ENCODE measurements at places on chromosomes 16 and 17.

- no peak for DNase-seq
These were observed 60.3 kb upstream of the FAM20A start for GRCh38 chr17:68661265-68662036.

DNA sequence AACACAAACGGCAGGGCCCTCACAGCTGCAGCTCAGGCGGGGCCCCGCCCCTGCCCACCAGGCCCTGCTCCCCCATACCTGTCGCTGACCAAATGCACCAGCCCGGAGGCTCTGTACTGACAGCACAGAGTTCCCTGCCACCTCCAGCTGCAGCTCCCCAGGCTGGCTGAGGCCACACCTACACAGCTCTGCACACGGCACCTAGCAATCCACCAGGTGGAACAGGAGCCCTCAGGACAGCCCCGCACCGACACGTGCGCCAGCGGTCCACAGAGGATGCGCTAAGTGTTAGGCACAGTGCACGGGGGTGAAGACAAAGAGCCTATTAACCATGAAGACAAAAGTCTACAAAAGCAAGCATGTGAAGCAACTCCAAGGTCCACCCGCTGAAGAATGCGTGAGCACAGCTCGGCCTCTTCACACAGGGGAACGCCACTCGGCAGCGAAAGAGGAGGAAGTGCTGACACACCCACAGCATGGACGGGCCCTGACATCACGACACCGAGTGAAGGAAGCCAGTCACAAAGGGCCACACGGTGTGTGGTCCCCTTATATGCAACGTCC is 5.4 kb downstream of the ZCCHC14 start:
- no peak for DNase-seq

GRCh38 chr17:82215095-82215971 is 2.7 kb upstream of the CCDC57 start:
- DNase-seq, result no peak

- DNase-seq, result no peak
These were observed 2.5 kb downstream of the OR3A1 start for GRCh38 chr17:3295632-3296031.

DNA sequence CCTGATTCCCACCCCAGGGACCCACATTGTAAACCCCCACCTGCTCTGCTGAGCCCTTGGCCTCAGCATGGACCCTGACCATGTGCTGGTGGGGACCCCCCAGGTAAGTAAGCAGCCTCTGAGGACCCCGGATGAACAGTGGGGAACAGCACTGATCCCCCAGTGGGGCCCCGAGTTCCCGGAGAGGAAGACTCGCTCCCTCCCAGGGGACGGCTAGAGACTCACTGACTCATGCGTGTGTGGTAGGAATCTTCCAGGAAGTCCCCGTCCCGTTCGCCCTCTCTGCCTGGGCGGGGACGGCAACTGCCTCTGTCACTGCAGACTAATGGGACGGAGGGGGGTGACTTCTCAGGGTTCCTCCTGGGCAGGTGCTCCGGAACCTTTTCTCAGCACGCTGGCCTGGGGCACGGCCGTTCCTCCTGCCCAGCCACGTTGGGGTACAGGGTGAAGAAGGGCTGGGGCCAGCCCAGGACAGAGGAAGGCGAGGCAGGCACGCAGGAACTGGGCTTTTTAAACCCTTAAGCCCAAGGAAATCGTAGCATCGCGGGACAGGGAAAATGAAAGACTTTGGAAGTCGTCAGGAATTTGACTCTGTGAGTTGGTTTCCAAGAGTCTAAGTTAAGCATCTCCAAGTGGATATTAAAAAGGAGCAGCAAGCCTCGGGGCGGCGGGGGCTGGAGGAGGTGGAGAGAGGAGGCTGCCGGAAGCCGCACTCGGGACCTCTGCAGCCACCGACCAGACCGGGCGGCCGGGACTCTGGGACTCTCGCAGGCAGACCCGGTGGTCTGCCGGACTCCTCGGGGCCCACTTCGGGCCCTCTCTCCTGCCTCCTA is 178.7 kb downstream of the SEC14L1 start:
- DNase-seq, result peak; percentile 78

- DNase-seq, result no peak
These were observed 56.1 kb downstream of the YPEL2 start for GRCh38 chr17:59387351-59388068.

GRCh38 chr17:37816950-37817349 is 72.1 kb upstream of the HNF1B start:
- DNase-seq, result no peak

DNA sequence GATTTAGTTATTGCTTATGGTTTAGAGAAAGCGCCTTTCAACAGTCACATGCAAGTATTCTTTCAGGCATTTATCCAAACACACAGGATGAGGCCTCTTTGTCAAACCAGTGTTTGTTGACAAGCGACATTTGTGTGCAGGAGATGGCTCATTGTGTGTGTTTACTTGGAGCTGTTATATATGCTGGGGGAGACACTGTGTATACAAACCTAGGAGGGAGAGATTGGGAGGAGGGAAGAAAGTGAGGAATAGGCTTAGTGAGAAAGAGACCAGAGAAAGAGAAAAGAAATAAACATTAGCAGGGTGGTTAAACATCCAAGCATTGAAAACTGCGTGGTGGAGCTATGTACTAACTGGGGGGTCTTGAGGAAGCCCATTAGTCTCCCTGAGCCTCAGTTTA is 437.6 kb downstream of the MAF start:
- DNase-seq, result no peak

- no peak for DNase-seq
These were observed 95.4 kb downstream of the SNX11 start for GRCh38 chr17:48202959-48203358.

DNA sequence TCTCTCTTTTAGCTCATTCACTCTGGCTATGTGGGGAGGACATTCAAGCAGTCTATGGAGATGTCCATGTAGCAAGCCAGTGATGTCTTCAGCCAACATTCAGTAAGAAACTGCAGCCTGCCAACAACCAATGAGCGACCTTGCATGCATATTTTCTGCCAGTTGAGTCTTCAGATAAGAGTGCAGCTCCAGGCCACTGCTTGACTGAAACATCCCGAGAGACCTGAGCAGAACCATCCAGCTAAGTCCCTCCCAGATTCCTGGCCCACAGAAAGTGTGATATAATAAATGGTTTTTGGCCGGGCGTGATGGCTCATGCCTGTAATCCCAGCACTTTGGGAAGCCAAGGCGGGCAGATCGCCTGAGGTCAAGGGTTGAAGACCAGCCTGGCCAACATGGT is 10.5 kb upstream of the C17orf58 start:
- DNase-seq, result no peak

All from stimulated activated naive B cell treated with anti-CD40 and anti-IgM and Interleukin-4, amounts not matched to agents 10 μg/mL and 1 μg/mL and 100 μg/mL, for 72 hours (primary cell).